ENCODE measurements at places on chromosomes 3 and 15. TPM values are rescaled to one million over a fixed set of nuclear protein-coding genes. Genes with fewer than 3 reads are reported as not detected.

Gene FBLN2
- total RNA-seq: 1.2 TPM

Gene EPHA3
- total RNA-seq: not detected

Gene ADAMTS17
- total RNA-seq: not detected

Gene EXD1
- total RNA-seq: not detected

Gene NR2E3
- 0.19 TPM for total RNA-seq

Gene ZKSCAN7
- total RNA-seq: 1.6 TPM

Gene COL6A5
- not detected for total RNA-seq

Gene TRIM71
- total RNA-seq: not detected

Gene GRK7
- not detected for total RNA-seq

Gene DNASE1L3
- total RNA-seq: not detected

Gene CHRD
- total RNA-seq: under 0.01 TPM

Gene NUSAP1
- total RNA-seq: 34.6 TPM

All from vein endothelial cell (primary cell).